ENCODE measurements at places on chromosomes 11 and 22.
A peak's percentile ranks its signal among the peaks of the same experiment; 100 is the strongest.

- DNase-seq: no peak
Measured at GRCh38 chr11:123184531-123184930, 10.5 kb downstream of the CLMP start.

GRCh38 chr11:111461460-111462235 lies 50.5 kb downstream of the BTG4 start:
- no peak for DNase-seq

- DNase-seq: no peak
Measured at GRCh38 chr11:100119176-100119575, 567.9 kb upstream of the ARHGAP42 start.

DNA sequence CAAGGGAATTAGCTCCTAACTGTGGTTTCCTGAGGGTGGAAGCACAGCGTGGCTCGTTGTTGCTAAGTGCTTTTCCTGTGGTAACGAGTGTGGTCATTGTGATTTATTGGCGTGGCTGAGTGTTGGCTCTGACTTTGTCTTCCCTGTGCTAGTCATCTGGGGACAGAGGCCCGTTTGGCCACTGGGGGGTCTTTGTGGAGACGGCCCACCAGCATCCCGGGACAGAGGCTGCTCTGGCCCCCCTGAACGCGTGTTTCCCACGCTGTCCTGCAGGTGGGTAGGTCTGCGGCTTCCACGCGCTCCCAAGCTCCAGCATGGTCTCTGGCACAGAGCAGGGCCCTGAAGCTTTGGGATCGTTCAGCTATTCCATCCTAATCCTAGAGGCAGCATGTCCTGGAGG lies 1040.0 kb downstream of the TBC1D22A start:
- no peak for DNase-seq

DNA sequence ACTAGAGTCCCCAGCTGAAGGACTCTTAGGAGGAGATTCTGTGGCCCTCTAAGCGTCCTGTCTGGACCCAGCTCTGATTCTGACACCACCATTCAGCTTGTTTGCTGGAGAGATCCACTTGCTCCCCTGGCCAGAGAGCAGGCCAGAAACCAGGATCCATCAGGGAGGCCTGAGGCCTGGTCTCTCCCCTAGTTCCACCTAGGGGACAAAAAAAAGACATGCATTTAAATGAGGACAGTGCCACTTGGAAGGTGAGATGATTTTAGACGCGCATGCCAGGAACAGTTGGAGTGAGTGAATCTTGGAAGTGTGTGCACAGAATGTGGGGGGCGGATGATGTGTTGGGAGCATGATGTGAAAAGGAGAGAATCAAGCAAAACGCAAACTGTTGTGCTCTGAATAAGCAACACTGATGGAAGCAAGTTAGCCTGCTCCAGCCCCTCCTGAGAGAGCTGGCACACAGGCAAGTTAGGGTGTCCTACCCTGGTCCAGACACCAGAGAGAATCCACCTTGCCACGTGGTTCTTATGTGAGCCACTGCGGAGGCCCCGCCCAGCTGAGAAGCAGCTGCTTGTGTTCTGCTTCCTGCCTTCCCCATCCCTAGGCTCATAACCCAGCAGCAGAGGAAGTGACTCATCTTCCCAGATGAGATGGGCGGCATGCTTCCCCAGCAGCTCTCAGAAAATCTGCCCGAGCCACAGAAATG lies 8.0 kb upstream of the SLCO2B1 start:
- DNase-seq: peak; percentile 90

DNA sequence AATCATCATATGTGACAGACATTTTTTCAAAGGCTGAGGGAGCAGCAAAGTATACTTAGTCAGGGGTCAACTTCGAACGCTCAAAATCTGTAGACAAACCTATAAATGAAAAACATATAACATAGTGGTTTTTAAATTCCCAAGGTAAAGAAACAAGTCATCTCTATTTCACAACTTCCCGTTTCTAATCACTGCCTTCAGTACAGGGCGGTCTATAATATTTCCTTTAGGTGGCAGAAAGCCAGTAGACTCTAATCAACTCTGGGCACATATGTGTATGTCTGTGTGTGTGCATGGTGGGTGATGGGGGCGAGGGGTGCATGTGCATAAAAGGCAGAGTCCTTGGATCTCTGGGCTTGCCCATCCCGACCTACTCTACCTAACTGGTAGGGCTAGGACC lies 55.0 kb upstream of the ARFGAP3 start:
- DNase-seq: no peak

GRCh38 chr22:30876915-30877553 lies 91.5 kb downstream of the MORC2 start:
- no peak for DNase-seq

GRCh38 chr11:19093976-19094375 lies 23.0 kb upstream of the ZDHHC13 start:
- DNase-seq: peak; percentile 5

All from kidney glomerular epithelial cell (primary cell).